ENCODE measurements at places on chromosomes 16 and 17.

DNA sequence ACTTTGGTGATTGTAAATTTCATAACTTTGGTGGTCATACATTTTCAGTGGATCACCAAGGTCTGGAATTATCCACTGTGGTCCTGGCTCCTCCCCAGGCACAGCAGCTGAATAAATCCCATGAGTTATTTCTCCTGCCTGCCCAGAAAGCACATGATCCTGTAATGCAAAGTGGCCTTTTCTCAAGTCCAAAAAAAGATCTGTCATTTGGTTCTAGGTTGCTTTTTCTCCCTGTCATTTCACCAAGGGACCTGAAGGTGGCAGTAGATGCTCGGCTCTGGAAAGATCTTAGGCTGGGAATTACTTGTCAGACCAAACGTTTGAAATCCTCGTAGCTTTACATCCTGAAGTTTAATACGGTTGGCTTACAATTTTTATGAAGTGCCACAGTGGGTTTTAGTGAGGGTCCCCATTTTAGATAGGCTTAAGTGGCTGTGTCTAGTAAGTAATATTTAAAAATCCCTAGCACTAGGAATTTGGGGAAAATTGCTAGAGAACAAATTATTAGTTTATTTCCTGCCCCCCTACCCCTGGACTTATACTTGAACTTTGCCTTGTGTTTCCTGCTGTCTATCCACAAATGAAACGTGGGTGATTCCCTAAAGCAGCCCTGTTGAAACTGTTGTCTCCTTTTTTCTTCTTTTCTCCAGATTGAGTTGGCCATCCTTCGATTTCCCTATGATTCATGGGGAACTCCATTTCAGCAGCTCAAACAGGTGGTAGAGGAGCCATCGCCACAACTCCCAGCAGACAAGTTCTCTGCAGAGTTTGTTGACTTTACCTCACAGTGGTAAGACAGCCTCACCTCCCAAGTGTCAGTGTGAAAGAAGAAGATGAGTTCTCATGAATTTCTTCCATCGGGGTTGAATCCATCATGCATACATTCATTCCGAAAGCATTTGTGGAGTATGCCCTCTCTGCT is 111.7 kb downstream of the MAP2K6 start:
- DNase-seq, result no peak

- DNase-seq, result no peak
Measured at GRCh38 chr16:55508941-55509931, at the start of gene LPCAT2. LPCAT2 (plus strand) TSS chr16:55509072; CDS start chr16:55509182, 110 bp downstream.

DNA sequence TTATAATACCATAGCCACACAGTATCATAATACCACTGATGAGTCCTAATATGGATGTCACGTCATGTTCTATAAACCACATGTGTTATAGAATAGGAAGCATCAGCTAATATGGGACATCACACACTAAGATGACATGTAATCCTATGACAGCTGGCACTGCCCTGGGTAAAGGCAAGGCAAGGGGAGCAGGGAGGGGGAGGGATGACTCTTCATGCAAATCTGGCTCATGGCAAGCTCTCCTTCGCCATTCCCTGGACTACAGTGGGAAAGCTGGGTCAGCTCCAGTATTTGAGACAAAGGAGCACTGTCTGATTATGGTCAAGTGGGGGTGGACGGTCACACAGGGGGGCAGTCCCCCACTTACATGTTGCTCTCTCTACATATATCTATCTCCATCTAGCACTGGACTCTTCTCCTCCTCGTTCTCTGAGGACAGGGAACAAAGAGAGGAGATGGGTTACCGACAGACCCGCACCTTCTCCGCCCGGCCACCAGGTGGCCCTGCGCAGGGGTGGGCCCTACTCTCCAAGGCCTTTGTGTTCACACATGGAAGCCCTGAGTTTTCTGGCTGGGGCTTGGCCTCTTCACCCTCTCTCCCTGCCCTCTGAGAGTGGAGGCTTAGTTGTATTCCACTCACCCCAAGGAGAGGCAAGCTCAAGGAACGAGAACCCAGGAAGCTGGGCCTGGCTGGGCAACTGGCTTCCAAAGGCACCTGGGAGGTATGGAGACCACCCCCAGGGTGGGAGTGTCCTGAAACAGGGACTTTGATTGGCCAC is 23.4 kb upstream of the MPO start:
- DNase-seq, result no peak

DNA sequence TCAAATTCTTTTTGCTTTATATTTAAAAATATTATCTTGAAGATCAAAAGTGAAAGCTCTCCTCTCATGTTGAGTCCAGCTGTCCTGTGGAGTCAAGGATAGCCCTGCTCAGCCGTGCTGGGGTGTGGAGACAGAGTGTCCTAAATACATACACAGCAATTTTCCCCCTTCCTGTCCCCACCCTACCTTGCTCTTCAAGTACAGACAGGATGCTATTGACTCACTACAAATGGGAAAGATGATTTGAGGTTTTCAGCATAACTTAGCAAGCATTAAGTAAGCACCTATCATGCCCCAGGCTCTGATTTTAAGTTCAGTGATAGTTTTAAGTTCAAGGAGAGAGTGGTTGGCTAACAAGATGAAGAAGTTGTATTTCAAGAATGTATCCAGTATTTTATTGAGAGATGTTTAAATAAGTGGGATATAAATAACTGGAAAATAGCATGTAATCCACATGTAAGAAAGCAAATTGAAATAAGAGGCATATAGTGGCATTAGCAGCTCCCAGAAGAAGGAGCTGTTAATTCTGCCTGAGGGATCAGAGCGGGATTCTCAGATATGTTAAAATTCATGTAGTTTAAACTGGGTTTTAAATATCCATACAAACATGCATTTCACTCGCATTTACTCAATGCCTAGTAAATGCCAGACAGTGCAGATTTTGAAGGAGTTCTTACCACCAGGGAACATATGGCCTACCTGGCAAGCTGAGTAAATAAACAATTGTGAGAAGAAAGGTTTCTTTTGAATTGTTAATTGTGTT is 183.5 kb upstream of the ANKFN1 start:
- DNase-seq, result no peak

GRCh38 chr17:28570716-28571360 is 486 bp downstream of the PIGS start:
- no peak for DNase-seq

- DNase-seq, result no peak
Measured at GRCh38 chr16:51907680-51908079, 639.3 kb downstream of the TOX3 start.

DNA sequence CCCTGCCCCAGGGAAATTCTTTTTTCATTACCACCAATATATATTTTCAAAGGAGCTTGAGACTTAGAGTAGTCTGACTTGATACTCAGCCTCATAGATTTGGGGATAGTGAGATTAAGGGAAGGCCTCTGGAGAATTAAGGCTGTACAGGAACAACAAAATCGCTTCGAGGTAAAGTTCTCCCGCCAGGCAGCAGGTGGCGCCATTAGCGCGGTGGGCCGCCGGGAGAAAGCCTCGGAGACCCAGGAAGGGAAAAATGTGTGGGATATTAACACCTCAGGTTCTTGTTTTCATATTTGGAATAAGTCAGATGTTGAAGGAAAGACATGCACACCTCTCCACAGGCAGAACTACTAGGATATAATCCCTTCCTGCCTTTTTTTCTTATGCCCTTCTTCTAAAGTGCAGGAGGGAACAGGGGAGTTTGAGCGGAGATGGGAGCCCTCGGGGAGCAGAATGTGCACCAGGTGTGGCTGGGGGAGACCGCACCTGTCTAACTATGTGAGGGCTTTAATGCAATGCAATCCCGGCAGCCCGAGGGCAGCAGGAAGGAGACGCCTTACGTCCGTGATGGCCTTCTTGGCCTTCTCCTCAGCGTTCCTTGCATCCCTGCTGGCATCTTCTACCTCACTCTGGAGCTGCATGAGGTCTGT is 25.9 kb downstream of the MYH3 start:
- no peak for DNase-seq

GRCh38 chr16:29950806-29951461 is 10.9 kb upstream of the TMEM219 start:
- no peak for DNase-seq

GRCh38 chr17:73986641-73987177 is 216.8 kb upstream of the RPL38 start:
- DNase-seq, result no peak
